Right renal pelvis (tissue), 4 donors: ENCODE measurements at places on chromosomes 13 and 19. TPM values are rescaled to one million over a fixed set of nuclear protein-coding genes. Genes with fewer than 3 reads are reported as not detected.

- DNase-seq, result no peak
Observed at GRCh38 chr19:54315956-54316355, 3.0 kb upstream of the LILRA5 start.

Gene ALG5
- polyA plus RNA-seq, result 58.9 TPM

Gene HPN
- 94.6 TPM for polyA plus RNA-seq

GRCh38 chr13:33956346-33956745 is 138.4 kb downstream of the RFC3 start:
- DNase-seq, result no peak

Gene ZNF616
- 19.6 TPM for polyA plus RNA-seq

DNA sequence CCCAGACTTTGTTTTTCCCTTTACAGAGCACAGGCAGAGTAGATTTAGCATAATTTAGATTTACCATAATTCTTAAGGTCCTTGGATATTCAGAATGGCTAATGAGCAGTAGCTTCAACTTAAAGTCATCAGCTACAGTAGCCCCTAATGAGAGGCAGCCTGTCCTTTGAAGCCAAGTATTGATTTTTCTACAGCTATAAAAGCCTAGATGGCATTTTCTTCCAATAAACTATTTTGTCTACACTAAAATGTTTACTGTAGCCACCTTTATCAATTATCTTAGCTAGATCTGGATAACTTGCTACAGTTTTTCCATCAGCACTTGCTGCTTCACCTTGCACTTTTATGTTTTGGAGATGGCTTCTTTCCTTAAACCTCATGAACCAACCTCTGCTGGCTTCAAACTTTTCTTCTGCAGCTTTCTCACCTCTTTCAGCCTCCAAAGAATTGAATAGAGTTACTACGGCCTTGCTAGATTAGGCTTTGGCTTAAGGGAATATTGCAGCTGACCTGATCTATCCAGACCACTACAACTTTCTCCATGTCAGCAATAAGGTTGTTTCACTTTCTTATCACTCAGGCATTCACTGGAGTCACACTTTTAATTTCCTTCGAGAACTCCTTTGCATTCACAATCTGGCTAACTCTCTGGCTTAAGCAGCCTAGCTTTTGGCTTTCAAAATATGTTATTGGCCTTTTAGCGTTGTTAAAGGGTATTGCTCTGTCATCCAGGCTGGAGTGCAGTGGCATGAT is 26.6 kb downstream of the BRD4 start:
- no peak for DNase-seq

GRCh38 chr13:104106705-104107393 is 1040.6 kb upstream of the SLC10A2 start:
- no peak for DNase-seq

Gene IRGC
- not detected for polyA plus RNA-seq

Gene DLL3
- 0.64 TPM for polyA plus RNA-seq

Gene MBNL2
- 70.3 TPM for polyA plus RNA-seq

GRCh38 chr13:65783383-65783782 is 1446.8 kb downstream of the PCDH9 start:
- DNase-seq, result no peak

Gene TLE2
- 35.5 TPM for polyA plus RNA-seq

Gene LDLR
- polyA plus RNA-seq, result 27.9 TPM

Gene TEAD2
- polyA plus RNA-seq, result 107 TPM

- no peak for DNase-seq
Observed at GRCh38 chr13:27359199-27359821, 65.1 kb upstream of the GTF3A start.

Gene SUGP2
- 86.3 TPM for polyA plus RNA-seq

DNA sequence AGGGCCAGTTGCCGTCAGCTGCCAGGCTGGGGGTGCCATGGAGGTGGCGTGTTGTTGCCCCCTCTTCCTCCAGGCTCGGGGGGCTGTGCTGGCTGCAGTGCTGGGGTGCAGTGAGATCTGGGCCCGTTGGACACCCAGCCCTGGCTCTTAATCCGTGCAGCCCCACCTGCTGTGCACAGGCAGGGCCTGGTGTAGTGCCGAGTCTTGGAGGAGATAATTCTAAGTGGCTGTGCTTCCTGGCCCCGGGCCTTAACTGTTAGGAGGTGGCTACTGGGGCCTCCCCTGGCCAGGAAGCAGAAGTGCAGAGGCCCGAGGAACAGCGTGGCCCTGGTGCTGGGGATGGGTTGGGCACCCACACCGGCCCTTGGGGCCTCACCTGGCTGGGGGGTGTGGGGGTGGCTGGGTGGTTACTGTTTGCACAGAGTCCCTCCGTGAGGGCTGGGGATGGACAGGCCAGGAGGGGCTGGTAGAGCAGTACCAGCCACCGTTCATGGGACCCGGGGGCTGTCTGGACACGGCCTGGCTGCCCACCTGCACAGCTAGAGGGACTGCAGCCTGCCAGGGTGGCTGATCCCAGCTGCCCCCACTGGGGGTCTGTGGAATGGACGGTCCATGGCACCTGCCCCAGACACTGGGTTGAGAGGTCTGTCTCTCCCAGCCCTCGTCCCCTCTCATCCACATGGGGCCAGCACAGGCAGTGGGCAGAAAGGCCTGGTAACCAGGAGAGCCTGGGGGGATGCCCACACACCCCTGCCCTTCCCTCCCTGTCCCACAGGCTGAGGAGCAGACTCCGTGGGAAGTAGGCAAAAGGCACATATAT is 3.3 kb downstream of the GPX4 start:
- DNase-seq, result no peak

GRCh38 chr13:43522788-43523187 is 264.0 kb downstream of the ENOX1 start:
- DNase-seq, result no peak

- no peak for DNase-seq
Observed at GRCh38 chr13:38564256-38565150, 122.4 kb upstream of the FREM2 start.

Gene MADCAM1
- 3.4 TPM for polyA plus RNA-seq

Gene TMEM143
- 12.4 TPM for polyA plus RNA-seq

- DNase-seq, result no peak
Observed at GRCh38 chr13:98222081-98222554, 45.0 kb upstream of the RNF113B start.

Gene LRRC8E
- 2.6 TPM for polyA plus RNA-seq
